Placental pericyte (primary cell): ENCODE measurements at places on chromosomes 4 and X. TPM values are rescaled to one million over a fixed set of nuclear protein-coding genes. Genes with fewer than 3 reads are reported as not detected.

The CYP4V2 gene
- total RNA-seq = 7.7 and 15.0 TPM in 2 replicates

The BCLAF3 gene
- total RNA-seq = 3.6 and 5.5 TPM in 2 replicates

The CT45A1 gene
- not detected in 2 replicates for total RNA-seq

The GPRASP1 gene
- total RNA-seq = 1.3 and 1.4 TPM in 2 replicates

The L1CAM gene
- total RNA-seq = 0.88 and 18.2 TPM in 2 replicates

The NSDHL gene
- total RNA-seq = 23.6 and 52.3 TPM in 2 replicates

The POLN gene
- 1.1 and 1.9 TPM in 2 replicates for total RNA-seq

The GIMD1 gene
- 0.14 TPM in 1 of 2 replicates, not detected in the other for total RNA-seq

The CCSER1 gene
- total RNA-seq = 0.14 TPM in 1 of 2 replicates, not detected in the other

The XG gene
- total RNA-seq = 0.57 and 0.88 TPM in 2 replicates

The VEGFD gene
- total RNA-seq = 0.14 TPM in 1 of 2 replicates, not detected in the other

The ESX1 gene
- total RNA-seq = not detected in 2 replicates

The PRDM5 gene
- total RNA-seq = 15.3 and 21.5 TPM in 2 replicates

The TMSB15A gene
- 1.0 TPM in 1 of 2 replicates, not detected in the other for total RNA-seq

The RTL5 gene
- 1.4 and 2.4 TPM in 2 replicates for total RNA-seq

The GASK1B gene
- 22.0 and 53.6 TPM in 2 replicates for total RNA-seq

The BEX5 gene
- total RNA-seq = not detected in 2 replicates

The PF4V1 gene
- 0.57 TPM in 1 of 2 replicates, not detected in the other for total RNA-seq

The EVC gene
- total RNA-seq = 38.3 and 64.7 TPM in 2 replicates

The TLL1 gene
- total RNA-seq = under 0.01 and 0.22 TPM in 2 replicates

The PPARGC1A gene
- total RNA-seq = under 0.01 and 2.9 TPM in 2 replicates

The TMSB15B gene
- 0.57 TPM in 1 of 2 replicates, not detected in the other for total RNA-seq
